ENCODE measurements at places on chromosomes 7 and 10.

- H3K27ac ChIP-seq: no peak overlapping the region
- peaks cover 11% of the 10 kb centered on the region for H3K36me3 ChIP-seq
- H3K4me1 ChIP-seq: peaks cover 6% of the 10 kb centered on the region
- DNase-seq: no peak
- no peak overlapping the region for H3K4me3 ChIP-seq
These were observed 17.9 kb downstream of the SCRN1 start for GRCh38 chr7:29971566-29972314.

DNA sequence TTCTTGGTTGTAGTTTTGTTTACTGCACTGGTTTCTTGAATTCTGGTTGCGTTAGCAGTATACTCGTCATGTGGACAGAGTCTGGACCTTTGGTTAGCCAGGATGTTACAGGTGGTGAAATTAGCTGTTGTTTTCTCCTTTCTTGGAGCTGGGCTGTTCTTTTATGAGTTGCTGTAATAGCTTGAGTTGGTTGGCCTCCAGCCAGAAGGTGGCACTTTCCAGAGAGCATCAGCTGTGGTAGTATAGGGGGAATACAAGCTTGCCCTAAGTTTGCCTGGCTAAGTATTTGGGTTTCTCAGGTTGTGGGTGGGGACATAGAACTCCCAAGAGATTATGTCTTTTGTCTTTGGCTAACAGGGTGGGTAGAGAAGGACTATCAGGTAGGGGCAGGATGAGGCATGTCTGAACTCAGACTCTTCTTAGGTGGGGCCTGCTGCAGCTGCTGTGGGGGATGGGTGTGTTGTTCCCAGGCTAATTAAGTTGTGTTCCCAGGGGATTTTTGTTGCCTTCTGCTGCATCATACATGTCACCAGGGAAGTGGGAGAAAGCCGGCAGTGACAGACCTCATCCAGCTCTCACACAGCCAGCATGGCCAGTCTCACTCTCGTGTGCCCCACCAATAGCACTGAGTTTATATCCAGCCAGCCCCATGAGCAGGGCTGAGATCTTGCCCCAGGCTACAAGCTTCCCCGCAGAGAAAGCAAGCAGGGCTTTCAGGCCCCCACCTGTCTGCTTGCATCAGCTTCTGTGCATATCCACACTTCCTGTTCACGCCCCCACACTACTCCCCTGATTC is 246.7 kb upstream of the TPK1 start:
- no peaks in the 10 kb centered on the region for H3K27me3 ChIP-seq
- H3K4me3 ChIP-seq: no peak overlapping the region
- H3K4me1 ChIP-seq: no peaks in the 10 kb centered on the region
- no peaks in the 10 kb centered on the region for H3K36me3 ChIP-seq
- DNase-seq: no peak

DNA sequence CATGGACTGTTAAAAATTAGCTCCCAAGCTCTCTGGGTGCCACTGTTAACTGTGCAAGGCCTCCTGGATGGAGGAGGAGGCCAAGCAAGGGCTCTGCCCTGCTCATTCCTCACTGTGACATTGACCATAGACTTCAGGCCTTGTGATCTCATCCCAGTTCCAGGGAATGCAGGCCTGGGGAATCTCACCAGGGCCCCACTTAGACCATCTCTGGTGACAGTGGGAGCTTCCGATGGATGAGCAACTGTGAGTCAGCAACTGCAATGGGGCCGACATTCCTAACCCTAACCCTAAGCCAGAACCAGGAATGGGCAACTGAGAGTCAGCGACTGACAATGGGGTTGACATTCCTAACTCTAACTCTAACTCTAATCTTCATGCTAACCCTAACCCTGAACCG is 50.4 kb upstream of the MSMB start:
- no peaks in the 10 kb centered on the region for H3K27me3 ChIP-seq
- H3K36me3 ChIP-seq: no peaks in the 10 kb centered on the region
- no peak for DNase-seq
- no peak overlapping the region for H3K27ac ChIP-seq

- no peaks in the 10 kb centered on the region for H3K4me1 ChIP-seq
- H3K27ac ChIP-seq: no peak overlapping the region
- no peak for DNase-seq
- H3K27me3 ChIP-seq: no peaks in the 10 kb centered on the region
These were observed 86.6 kb downstream of the BUB3 start for GRCh38 chr10:123240776-123241175.

DNA sequence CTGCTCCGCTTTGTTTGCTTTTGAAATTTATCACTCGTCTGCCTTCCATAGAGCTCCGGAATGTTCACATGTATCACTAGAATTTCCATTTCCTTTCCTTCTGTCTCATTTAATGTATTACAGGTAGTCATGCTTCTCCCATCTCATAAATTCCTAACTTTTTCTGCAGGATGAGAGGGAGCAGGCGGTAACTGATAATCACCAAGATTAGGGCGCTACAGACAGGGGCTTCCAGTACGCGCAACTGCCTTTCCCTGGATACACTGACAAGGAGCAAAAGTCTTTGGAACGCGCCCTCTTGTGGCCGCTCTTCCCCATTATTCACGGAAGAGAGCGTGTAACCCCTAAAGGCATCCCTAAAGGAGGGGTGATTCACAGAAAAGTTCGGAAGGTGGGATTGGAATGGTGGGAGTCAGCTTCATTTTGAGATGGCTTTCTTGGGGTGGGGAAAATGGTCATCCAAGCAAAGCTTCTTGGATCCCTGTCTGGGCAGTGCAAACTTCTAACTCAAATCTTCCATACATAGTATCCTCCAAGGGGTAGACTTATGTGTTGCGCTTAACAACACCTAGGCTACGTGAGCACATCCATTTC is 6.5 kb downstream of the INHBA start:
- peak overlapping the region; percentile 94 for H3K4me3 ChIP-seq
- peak overlapping the region; percentile 98 for H3K27ac ChIP-seq
- H3K36me3 ChIP-seq: no peaks in the 10 kb centered on the region
- H3K4me1 ChIP-seq: peaks cover 53% of the 10 kb centered on the region
- H3K27me3 ChIP-seq: no peaks in the 10 kb centered on the region

DNA sequence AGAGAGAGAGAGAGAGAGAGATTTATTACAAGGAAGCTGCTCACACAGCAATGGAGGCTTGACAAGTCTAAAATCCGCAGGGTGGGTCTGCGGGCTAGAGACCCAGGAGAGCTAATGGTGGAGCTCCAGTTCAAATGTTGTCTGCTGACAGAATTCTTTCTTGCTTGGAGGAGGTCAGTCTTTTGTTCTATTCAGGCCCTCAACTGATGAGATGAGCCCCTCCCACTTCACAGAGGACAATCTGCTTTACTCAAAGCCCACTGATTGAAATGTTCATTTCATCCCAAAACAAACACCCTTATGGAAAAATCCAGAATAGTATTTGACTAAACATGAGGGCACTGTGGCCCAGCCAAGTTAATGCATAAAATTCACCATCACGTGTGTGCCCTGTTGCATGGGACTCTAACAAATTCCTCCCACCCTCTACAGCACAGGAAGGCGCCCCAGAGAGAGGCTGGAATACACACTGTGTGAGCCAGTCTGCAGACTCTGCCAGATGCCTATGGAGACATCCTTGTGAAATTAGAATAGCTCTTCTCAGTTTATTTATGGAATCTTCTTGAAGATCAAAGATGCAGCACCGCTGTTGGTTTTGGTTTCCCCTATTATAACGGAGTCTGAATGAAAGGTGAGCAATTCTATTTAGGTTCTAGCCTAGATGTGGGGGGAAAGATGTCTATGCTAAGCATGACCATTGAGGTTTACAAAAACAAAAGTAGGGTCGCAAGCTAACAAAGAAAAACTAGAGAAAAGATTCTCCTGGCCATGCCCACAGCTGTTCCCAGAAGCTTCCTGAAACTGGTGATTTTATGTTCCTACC is 123.0 kb upstream of the SFMBT2 start:
- DNase-seq: no peak
- H3K4me1 ChIP-seq: no peaks in the 10 kb centered on the region
- no peak overlapping the region for H3K4me3 ChIP-seq
- no peaks in the 10 kb centered on the region for H3K36me3 ChIP-seq
- no peak overlapping the region for H3K27ac ChIP-seq

- H3K27ac ChIP-seq: no peak overlapping the region
- H3K36me3 ChIP-seq: no peaks in the 10 kb centered on the region
- H3K27me3 ChIP-seq: no peaks in the 10 kb centered on the region
These were observed 39.1 kb downstream of the DOCK4 start for GRCh38 chr7:112167147-112167546.

DNA sequence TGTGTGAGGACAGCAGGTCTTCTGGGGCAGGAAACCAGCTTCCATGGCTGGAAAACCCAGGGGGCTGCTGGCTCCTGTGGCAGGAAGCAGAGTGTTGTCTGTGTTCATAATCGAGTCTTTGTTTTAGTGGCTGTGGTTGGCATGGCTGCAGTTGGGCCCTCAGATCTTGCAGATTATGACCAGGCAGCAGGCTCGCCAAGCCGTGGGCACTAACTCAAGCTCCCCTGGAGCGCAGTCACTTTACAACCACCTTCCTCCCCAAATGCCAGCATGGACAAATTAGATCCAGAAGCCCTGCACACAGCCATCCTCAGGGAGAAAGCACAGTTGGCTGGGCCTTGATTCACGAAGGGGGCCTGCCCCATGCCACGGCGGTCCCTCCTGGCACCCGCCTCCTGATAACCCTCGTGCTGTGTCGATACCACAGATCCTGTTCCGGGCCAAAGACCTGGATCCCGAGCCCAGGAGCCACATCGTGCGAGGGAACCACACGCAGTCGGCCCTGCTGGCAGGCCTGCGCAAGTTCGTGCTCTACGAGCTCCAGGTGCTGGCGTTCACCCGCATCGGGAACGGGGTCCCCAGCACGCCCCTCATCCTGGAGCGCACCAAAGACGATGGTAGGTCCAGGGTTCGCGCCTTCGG is 552.5 kb upstream of the FOXK1 start:
- no peaks in the 10 kb centered on the region for H3K4me1 ChIP-seq
- no peaks in the 10 kb centered on the region for H3K36me3 ChIP-seq
- H3K27me3 ChIP-seq: no peaks in the 10 kb centered on the region
- no peak overlapping the region for H3K4me3 ChIP-seq

- H3K27ac ChIP-seq: no peak overlapping the region
- no peak overlapping the region for H3K4me3 ChIP-seq
- peaks cover 26% of the 10 kb centered on the region for H3K4me1 ChIP-seq
These were observed 120.4 kb downstream of the ZMIZ1 start for GRCh38 chr10:79189181-79189580.

DNA sequence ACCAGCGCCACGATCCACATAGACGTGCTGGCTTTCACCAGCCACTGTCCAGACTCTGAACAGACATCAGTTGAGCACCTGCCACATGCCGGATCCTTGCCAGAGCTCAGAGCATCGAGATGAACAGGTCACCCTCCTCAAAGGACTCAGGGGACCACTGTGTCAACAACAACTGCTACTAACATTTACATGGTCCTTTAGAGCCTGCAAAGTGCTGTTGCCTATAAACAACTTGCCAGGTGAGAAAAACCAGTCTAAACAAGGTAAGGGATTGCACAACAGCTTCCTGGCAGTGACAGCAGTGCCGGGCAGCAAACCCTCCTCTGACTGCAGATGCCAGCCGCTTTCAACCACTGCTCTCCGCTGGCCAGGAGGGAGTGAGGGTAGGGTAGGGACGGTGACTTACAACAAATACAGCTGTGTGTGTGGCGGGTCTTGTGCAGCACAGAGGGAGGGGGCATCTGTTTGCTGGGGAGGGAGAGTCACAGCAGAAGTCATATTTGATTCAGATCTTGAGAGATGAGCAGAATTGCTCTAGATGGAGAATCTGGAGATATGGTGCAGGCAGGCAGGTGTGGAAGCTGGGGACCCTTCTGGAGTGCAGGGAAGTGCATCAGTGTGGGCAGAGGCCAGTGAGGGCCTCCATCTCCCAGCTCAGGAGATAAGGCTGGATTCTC is 32.8 kb upstream of the RHEB start:
- no peaks in the 10 kb centered on the region for H3K36me3 ChIP-seq
- DNase-seq: no peak
- H3K4me1 ChIP-seq: no peaks in the 10 kb centered on the region
- H3K27ac ChIP-seq: no peak overlapping the region
- peaks cover 1% of the 10 kb centered on the region for H3K27me3 ChIP-seq

DNA sequence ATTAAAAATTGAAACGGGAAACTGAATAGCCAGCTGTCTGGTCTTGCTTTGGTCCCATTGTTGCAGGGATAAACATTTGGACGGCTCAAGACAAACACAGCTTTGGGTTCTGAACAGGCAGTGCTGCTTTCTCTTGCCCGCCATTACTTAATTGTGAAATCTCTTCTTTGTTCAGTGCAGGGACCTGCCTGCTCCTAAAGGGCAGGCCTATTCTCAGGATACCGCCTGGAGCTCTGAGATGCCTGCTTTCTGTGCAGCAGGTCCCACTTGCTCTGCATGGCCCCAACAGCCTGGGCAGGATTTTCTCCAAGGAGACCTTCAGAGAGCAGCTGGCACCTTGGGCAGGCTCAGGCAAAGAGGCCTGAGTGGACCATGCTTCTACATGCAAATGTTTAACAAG is 237.6 kb downstream of the KCNMA1 start:
- no peaks in the 10 kb centered on the region for H3K36me3 ChIP-seq
- no peak overlapping the region for H3K4me3 ChIP-seq
- DNase-seq: no peak
- no peak overlapping the region for H3K27ac ChIP-seq
- no peaks in the 10 kb centered on the region for H3K4me1 ChIP-seq

DNA sequence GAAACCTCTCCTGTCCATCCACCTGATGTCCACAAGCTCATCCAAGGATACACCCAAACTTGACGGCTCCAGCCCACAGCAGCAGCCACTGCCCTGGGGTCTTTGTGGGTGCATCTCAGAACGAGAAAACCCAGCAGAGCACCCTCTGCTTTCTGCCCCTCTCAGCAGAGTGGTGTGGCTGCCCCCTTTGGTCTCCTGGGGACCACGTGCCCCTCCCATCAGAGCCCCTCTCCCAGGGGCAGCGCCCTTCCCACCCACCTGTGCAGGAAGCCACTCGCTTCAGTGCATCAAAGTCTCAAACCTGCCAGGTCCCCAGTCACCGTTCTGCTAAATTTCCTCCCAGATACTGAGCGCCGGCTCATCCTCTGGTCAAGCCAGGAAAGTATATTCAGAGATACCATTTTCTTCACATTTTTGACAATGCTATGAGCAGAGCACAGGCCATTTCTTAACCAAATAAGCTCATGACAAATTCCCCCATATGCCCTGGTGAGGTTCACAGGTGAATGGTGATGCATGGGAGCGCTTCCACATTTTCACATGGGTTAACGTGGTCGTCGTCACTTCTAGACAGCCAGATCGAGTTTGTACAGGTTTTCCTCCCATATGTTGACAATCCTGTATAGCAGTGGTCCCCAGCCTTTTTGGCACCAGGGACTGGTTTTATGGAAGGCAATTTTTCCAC is 32.4 kb downstream of the CAMK2B start:
- no peak overlapping the region for H3K4me3 ChIP-seq
- no peak overlapping the region for H3K27ac ChIP-seq
- no peaks in the 10 kb centered on the region for H3K36me3 ChIP-seq
- peaks cover 14% of the 10 kb centered on the region for H3K4me1 ChIP-seq

- peak; percentile 31 for DNase-seq
- no peaks in the 10 kb centered on the region for H3K36me3 ChIP-seq
- peak overlapping the region; percentile 69 for H3K4me3 ChIP-seq
- H3K4me1 ChIP-seq: peaks cover 15% of the 10 kb centered on the region
- H3K27me3 ChIP-seq: no peaks in the 10 kb centered on the region
- peak overlapping the region; percentile 65 for H3K27ac ChIP-seq
These were observed 675 bp downstream of the ABRAXAS2 start for GRCh38 chr10:124802313-124802675.
